Omental fat pad (tissue), 4 donors: ENCODE measurements at places on chromosomes 12 and 14.
A peak's percentile ranks its signal among the peaks of the same experiment; 100 is the strongest.

- no peak for DNase-seq
Measured at GRCh38 chr14:52071675-52072074, 2.8 kb upstream of the NID2 start.

GRCh38 chr14:38544776-38545175 lies 288.9 kb upstream of the CLEC14A start:
- DNase-seq: no peak

DNA sequence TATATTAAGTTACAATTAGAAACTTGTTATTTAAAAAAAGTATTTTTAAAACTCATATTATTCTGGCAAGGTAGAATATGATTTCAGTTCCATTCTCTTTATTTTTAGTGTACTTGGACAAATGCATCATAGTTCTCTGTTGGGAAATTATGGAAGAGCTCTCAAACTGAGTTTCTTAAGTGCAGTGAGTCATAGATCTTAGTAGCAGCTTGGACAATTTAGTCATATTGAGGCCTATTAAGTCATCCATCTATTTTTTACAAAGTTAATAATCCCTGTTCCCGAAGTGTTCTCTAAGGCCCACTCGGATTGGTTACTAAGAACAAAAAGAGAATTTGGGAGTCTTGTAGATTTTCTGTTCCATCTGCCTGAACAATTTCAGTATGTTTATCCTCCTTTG lies 113.9 kb downstream of the ANO4 start:
- no peak for DNase-seq

GRCh38 chr12:11581179-11581755 lies 68.2 kb upstream of the ETV6 start:
- DNase-seq: peak; percentile 66

- no peak for DNase-seq
Measured at GRCh38 chr14:42911642-42912041, 1305.0 kb downstream of the LRFN5 start.

DNA sequence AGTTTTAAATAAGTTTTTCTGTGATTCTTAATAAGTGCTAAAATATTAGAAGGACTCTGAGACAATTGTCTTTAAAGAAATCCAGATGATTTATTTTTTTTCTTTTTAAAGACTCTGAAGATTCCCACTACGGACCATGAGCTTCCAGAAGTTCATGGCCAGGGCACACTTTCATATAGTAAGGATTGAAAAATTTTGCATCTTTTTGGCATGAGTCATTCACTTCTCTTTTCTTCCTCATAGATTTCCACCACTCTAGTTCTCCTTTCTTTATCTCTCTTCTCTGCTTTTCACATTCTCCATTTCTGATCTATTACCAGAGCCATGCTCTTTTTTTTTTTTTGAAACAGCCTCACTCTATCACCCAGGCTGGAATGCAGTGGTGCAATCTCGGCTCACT lies 385.8 kb downstream of the FLRT2 start:
- DNase-seq: no peak

- DNase-seq: no peak
Measured at GRCh38 chr12:94872971-94873733, 130.3 kb downstream of the NDUFA12 start.

- no peak for DNase-seq
Measured at GRCh38 chr12:62849398-62849797, 85.6 kb downstream of the PPM1H start.

DNA sequence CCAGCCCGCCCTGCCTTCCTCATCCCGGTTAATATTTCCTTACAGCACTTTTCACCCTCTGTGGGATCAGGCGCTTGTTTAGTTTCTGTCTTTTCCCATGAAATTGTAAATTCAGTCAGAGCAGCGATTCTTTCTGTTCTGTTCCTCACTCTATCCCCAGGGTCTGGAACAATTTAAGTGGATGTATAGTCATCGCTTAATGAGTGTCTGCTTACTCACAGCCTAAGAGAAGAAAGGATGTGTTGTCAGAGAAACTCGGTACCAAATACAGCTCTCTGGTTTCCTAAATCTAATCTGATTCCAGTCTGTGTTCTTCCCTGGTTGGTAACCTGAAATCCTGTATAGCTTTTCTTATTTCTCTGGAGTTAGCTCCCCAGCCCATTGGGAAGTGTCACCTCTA lies 44.9 kb downstream of the FOS start:
- DNase-seq: no peak

- no peak for DNase-seq
Measured at GRCh38 chr12:52521175-52521567, 977 bp upstream of the KRT5 start.

DNA sequence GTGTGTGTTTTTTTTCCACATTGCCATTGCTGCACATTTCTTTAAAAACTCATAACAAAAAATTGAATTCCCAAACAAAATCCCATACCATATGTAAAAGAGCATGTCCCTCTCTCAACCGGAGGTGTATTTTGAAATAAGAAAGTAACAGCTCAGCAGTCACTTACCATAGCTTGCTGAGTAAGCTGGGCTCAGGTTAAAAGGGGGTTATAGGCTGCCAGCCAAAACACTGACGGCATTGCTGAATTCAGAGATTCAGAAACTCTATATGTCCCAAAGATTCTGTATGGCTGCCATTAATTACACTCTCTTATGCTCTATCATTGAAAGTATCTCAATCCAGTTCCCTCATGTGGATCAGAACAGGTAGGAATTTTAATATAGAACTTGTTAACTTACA lies 276.0 kb downstream of the FOXG1 start:
- DNase-seq: no peak

- no peak for DNase-seq
Measured at GRCh38 chr12:27845187-27845586, 65.2 kb upstream of the MANSC4 start.

- DNase-seq: no peak
Measured at GRCh38 chr14:23056956-23057756, at the start of gene CDH24. Gene CDH24 (minus strand): TSS chr14:23057520. CDS start chr14:23055733, 1,787 bp downstream.

DNA sequence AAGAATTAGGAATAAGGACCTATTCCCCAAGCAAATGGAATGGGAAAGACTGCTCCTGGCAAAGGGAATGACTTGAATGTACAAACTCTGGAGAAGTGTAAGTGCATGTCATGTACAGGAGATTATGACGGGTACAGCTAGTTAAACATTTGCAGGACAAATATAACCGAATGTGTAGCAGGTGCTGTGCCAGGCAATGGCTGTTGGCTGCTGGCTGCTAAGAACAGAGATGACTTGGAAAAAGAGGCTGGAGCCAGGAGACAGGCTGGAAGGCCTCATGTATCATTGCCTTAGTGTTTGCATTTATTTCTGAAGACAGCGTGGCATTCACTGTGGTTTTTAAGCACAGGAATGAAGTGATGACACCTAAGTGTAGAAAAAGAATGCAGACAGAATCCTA lies 136.8 kb downstream of the TTC8 start:
- DNase-seq: no peak

DNA sequence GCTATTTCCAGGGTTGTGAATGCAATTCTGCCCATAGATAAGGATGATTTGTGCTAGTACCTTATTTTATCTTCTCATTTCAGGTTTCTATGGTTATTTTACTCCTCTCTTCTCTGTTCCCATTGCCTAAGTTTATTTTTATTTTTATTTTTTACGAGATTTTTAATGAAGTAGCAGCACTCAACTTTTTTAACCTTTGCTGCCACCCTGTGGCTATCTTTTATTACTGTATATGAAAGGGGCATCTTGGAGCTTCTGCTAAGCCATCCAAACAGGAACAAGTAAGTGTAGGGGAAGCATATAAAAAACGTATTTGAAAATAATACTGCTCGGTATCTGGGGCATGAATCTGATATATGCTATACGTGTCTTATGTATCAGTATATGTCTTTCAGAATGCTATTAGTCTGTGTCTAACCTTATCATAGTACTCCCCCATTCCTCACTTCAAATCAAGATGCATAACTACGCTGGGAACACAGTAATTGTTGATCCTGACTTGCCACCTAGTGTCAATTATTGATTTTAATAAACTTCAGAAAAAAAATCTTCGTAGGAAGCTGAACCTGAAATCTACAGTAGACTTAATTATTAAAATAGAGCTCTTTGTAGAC lies 60.3 kb downstream of the KLRG1 start:
- DNase-seq: no peak

DNA sequence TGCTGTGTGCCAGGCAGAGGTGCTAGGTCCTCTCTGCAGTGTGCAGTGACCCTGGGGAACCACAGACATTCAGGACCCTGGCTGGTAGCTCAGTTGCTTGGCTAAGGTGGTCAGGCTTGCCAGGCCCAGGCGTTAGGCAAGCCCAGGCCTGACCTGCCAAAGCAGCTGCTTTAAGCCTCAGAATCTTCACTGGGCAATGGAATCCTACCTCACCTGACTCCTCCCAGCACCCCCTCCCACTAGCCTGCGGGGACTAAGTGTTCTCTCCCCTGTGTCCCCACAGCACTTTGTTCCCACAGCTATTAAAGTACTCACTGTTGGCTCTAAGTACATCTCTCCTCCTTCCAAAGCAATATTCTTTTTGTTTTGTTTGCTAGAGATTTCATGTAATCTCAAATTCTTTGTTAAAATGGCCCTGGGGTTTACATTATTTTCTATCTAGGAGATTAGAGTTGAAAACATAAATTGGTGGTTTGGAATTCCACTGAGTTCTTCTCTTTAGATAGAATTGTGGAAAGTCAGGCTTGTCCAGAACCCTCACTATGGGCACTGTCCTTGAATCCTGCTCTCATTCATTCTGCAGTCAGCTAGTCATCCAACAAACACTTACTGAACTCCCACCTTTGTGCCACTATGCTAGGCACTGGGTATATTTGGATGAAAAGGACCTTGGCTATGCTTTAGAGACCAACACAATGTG lies 44.4 kb downstream of the DGLUCY start:
- no peak for DNase-seq

- DNase-seq: no peak
Measured at GRCh38 chr12:89707703-89708564, 704 bp downstream of the ATP2B1 start.

GRCh38 chr14:79404874-79405511 lies 806.3 kb downstream of the DIO2 start:
- no peak for DNase-seq

DNA sequence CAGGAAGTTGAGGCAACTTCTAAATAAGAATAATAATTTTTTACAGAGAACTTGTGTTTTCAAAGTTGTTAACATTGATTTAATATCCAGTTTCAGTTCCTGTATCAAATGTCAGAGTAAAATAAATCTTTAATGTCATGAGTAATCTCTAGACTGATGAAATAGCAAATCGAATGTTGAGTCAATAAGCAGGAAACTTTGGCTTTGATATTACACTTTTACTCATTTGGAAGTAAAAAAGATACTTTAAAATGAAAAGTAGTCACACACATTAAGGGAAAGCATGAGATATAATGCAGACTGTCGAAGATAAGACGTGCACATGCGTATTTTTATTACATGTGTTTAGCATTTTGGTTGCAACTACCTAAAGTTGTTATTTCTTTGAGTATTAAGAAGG lies 78.2 kb upstream of the PTGDR start:
- DNase-seq: no peak

DNA sequence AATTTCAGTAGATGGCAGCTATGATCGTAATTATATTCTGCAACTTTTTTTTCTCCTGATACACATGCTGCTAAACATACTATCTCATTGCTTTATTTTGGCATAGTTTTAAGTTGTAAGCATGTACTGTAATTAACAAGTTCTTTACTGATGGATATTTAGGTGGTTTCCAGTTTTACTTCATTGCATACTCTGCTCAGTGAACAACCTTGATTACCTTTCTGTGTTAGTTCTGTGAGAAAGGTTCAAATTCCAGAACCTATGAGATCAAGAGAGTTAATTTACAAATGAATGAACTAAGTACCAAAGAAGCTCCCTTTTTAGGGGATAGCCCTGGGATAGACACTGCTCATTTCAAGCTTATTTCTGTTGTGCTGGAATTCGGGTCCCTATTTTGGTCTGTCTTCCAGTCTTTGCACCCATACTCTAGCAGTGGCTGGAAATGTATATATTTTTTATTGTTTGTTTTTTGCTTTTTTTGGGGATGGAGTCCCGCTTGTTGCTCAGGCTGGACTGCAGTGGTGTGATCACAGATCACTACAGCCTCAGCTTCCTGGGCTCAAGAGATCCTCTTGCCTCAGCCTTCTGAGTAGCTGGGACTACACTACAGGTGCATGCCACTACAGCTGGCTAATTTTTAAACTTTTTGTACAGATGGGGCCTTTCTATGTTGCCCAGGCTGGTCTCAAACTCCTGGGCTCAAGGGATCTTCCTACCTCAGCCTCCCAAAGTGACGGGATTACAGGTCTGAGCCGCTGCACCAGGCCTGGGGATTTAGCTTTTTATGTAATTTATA lies 10.6 kb downstream of the PAPOLA start:
- no peak for DNase-seq

GRCh38 chr12:56574210-56574609 lies 52.6 kb downstream of the RBMS2 start:
- no peak for DNase-seq

- DNase-seq: no peak
Measured at GRCh38 chr12:31321186-31321896, 4.6 kb downstream of the SINHCAF start.

GRCh38 chr14:21241218-21241819 lies 27.9 kb downstream of the HNRNPC start:
- no peak for DNase-seq

- DNase-seq: no peak
Measured at GRCh38 chr12:105445649-105446048, 115.2 kb downstream of the C12orf75 start.

- DNase-seq: no peak
Measured at GRCh38 chr14:59595071-59595470, 18.5 kb upstream of the CCDC175 start.

GRCh38 chr12:96766232-96766631 lies 140.8 kb upstream of the NEDD1 start:
- DNase-seq: no peak

DNA sequence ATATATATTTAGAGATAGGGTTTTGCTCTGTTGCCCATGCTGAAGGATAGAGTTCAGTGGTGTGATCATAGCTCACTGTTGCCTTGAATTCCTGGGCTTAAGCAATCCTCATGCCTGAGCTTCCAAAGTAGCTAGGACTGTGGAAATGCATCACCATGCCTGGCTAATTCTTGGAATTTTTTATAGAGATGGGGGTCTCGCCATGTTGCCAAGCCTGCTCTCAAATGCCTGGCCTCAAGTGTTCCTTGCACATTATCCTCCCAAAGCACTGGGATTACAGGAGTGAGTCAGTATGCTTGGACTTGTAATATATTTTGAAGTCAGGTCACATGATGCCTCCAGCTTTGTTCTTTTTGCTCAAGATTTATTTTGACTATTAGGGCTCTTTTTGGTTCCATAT lies 178.0 kb downstream of the RPAP3 start:
- no peak for DNase-seq
